ENCODE measurements at places on chromosomes 1 and 21. TPM values are rescaled to one million over a fixed set of nuclear protein-coding genes. Genes with fewer than 3 reads are reported as not detected.

- DNase-seq, result no peak
Measured at GRCh38 chr1:3539707-3540425, 71.4 kb downstream of the MEGF6 start.

Gene RNF2
- 17.0 TPM for total RNA-seq

- no peak for DNase-seq
Measured at GRCh38 chr1:163864207-163864606, 542.5 kb downstream of the NUF2 start.

- DNase-seq, result no peak
Measured at GRCh38 chr1:69269491-69269890, 298.2 kb upstream of the LRRC7 start.

Measured in lower lobe of right lung (tissue), 2 donors.